H54 (cell line): ENCODE measurements at places on chromosomes 6 and 20.

DNA sequence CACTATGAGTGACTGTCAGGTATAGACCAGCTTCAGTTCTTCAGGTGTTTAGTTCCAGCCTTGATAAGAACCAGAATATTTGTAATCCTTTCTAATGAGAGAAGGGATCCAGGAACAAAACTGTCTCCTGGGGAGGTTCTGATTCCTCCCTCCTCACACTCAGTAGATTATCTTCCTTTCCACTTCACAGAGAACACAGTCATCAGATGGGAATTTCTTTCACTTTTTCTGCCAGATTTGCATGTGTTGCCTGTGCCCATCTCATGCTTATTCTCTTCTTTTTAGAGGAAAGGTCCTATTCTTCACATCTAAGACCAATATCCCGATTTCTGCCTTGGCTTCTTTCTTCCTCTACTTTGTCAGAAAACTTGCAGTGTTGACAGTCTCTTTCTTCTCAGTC is 50.8 kb downstream of the CD109 start:
- no peak for DNase-seq

GRCh38 chr20:46308258-46309157 is at the start of gene CDH22:
Gene CDH22, minus strand, starts transcription at chr20:46308498. Its CDS starts 57,204 bp downstream, at chr20:46251294.
- no peak for DNase-seq

- DNase-seq: no peak
These were observed 63.6 kb upstream of the SNRPB2 start for GRCh38 chr20:16666272-16666671.

DNA sequence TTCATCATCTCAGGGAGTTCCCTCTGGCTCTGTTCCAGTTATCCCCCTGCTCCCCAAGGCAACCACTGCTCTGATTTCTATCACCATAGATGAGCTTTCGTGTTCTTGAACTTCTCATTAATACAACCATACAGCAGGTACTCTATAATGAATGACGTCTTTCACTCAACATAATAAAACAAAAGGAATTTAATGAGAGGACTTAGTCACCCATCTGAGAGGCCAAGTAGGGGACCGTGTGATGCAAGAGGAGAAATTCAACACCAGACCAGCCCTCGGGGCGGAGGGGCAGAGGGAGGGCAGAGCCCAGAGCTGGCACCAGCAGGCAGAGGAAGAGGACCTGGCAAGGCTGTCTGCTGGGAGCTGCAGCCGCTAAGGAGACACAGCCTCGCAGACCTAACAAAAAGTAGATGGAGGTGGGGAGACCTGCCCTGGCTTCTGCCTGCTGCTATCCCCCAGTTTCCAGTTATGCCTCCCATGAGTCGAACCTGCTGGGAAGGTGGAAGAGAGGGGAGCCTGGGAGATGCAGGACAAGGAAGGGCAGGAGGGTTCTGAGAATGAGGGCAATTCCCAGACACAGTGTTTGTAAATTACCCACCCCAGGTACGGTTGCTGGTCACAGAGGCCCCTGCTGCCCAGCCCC is 13.8 kb downstream of the CCN5 start:
- DNase-seq: peak; percentile 92

DNA sequence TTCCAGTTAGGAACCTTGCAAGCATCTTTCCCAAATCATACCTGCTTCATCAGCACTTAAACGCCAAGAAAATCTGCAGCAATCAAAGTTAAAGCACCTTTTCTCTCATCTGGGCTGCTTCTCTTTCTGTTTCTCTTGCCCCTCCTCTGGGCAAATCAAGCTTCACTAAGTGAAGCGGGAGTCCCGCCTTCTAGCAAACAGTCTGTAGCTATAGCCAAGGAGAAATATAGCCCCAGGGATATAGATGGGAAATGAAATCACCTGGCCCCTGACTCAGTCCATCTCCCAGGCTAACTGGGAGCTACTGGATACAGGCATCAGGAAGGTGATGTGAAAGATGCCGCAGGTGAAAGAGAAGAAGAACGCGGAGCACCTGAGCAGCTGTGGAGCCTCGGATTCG is 481.9 kb downstream of the C6orf118 start:
- no peak for DNase-seq

DNA sequence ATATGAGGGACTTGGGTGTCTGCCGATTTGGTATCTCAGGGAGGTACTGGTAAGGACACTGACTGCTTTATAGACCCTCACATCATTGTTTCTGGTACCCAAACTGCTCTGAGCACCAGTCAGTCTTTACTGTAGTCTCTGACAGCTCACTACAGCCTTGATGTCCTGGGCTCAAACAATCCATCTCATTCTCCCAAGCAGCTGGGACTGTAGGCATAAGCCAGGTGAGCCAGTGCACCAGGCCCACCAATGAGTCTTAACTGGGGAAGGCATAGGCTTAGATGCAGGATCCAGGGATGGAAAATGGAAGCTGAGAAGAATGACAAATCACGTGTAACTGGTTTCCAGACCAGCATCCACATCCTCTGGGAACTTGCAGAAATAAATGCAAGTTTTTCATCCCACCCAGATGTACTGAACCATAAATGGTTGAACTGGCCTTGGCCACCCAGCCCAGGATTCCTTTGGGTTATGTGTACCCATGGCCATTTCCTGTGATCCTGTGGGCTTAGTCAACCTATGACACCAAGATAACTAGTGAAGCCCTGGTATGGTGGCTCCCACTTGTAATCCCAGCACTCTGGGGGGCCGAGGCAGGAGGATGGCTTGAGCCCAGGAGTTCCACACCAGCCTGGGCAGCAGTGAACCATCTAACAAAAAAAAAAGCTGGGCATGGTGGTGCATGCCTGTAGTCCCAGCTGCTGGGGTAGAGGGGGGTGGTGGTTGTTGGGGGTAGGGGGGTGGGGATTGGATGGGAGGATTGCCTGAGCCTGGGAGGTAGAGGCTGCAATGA is 5.8 kb downstream of the TUBB start:
- no peak for DNase-seq

DNA sequence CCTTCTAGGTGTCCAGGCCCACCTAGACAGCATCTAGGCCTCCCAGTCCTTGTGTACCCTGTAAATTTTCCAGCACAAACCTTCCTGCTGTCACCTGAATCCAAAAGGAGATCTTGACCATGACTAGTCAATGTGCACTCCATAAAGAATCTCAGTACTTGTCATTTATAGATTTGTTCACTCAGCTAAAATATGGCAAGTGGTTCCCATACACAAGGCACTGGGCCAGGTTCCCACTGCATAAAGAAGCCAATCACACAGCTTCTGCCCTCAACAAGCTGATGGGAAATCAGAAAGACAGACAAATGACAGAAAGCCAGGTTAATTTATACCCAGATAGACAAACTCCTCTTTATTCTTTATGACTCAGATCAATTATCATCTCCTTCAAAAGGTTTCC is 526.8 kb downstream of the CD83 start:
- no peak for DNase-seq

DNA sequence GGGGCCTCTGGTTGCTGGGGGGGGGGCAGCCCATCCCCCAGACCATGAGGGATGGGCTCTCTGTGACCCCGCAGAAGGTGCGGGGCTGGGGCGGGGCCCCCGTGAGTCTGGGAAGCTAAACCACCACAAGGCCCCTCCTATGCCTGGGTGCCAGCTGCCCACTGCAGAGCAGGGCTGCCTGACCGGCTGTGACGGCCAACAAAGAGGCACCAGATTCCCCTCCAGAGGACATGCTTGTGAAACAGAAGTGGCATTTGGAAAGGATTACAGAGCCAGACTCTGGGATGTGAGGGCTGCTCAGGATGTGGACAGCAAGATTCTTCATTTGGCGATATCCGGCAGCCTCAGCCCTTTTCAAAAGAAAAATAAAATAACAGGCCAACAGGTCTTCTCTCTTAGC is 16.5 kb upstream of the NTSR1 start:
- DNase-seq: no peak

DNA sequence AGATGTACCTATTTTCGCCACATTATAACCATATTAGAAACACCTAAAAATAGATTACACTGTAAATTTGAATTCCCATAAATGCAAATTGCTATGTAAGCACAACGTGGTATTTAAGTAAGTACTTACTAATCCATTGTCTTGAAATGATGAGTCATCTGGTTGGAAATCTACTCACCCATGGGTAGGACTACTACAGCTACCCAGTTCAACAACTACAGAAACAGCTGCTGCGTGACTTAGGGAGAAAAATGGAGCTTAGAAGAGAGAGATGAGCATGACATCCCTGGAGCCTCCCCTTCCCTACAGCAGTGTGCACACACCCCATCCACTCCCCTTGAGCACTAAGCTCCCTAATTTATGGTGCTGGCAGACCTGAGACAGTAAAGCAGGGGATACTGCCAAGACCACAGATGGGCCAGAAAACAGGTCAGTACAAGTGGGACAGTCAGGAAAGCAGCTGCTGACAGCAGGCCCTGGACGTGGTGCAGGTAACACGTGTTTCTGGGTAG is 26.9 kb downstream of the RRAGD start:
- no peak for DNase-seq

DNA sequence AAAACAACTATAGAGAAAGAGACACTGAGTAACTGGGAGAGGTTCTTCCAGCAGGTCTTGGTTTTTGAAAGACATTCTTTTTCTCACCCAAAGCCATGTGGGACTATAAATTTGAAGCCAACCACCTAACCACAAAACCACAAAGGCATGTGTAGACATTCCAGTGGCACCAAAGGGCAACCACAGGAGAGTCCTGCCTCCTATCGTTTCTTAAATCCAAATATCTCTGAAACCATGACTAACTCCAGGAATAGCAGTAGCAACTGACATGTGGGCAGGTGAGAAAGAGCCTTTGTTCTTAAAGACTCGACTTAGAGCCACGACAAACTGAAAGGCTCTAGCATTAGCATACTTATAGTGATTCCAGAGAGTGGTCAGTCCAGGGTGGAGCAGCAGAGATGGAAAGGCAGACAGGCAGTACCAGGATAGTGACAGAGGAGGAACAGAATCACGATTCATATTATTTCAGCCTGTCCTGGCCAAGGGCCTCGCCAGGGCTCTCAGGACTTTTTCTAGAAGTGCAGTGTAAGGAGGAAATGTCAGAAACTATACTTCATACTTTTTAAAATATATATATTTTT is 9.4 kb upstream of the COL9A1 start:
- peak; percentile 12 for DNase-seq

DNA sequence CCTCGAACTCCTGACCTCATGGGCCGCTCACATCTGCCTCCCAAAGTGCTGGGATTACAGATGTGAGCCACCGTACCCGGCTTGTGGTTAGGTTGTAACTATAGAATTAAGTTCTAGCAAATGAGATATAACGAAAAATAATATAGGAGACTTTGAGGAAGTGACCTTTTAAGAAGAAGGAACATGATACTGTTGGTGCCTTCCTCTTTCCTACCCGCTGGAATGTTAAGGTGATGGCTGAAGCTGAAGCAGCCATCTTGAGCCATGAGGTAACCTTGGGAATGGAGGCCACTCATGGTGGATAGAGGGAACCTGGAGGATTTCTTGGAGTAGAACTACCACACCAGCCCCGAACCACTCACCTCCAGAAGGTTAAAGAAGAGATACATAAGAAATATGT is 48.1 kb upstream of the MDGA1 start:
- no peak for DNase-seq

DNA sequence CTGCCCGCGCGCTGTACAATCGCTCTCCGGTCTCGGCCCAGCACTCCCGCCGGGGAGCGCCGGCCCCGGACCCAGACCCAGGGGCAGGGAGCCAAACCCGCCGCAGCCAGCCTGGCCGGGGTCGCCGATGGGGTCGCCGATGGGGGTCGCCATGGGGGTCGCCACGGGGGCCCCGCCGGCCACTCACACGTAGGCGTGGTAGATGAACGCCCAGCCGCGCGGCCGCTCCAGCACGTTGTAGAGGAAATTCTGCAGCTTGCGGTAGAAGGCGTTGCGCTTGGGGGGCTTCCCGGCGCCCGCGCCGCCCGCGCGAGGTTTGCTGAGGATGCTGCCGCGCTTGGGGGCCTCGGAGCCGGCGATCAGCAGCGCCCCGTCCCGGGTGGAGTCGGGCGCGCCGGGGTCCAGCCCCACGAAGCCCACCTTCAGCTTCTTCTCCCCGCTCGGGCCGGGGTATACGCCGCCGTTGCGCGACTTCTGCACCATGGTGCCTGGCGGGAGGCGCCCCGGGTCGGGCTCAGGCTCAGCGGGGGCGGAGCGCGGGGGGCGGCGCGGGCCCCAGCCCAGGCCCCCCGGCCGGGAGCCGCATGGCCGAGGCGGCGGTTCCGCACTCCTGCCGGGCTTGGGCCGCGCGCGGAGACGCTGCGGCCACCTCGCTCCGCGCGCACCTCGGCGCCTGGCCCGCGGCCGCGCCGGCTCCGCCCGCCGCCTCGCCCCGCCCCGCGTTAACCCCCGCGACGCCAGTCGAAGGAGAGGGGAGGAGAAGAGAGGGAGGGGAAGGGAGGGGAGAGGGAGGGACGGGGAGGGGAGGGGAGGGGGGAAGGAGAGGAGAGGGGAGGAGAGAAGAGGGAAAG is at the start of gene KCNQ2:
KCNQ2 (minus strand) TSS at position 675 of the 851 bp plus-strand sequence; CDS start at position 483, 192 bp downstream.
- no peak for DNase-seq

DNA sequence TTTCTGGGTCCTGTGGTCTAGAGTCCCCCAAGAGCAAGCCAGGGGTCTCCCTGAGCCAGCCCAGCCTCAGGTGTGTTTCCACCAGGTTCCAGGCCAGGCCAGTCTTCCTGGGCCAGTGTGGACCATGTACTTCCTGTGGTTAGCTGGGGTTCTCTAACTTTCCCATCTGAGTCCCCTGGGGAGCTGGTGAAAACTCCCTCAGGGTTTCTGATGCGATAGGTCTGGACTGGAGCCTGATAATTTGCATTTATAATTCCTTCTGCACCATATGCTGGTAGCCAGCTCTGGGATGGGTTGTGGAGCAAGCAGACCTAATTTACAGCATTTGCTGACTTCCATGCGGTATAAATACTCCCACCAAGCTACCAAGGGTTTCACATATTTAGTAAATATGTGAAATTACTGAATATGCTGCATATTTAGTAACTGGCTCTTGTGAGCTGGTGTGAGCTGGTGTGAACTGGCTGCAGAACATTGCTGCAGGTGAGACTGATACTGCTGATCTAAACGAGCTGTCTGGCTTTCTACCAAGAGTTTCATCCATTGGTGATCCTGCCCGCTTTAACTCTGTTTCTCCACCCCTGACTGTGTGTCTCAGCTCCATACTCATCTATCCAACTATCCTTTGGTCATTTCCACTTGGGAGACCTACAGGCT is 62.6 kb downstream of the RIN2 start:
- no peak for DNase-seq

- DNase-seq: no peak
These were observed 214.0 kb upstream of the EXOC2 start for GRCh38 chr6:906920-907319.

GRCh38 chr20:3218307-3218988 is 9.2 kb downstream of the ITPA start:
- no peak for DNase-seq

GRCh38 chr20:44765701-44766347 is 20.2 kb downstream of the KCNK15 start:
- DNase-seq: no peak

- no peak for DNase-seq
These were observed 49.3 kb upstream of the IER3 start for GRCh38 chr6:30793521-30794194.

GRCh38 chr20:44683263-44684046 is 31.7 kb upstream of the CCN5 start:
- peak; percentile 55 for DNase-seq

- DNase-seq: no peak
These were observed 44.6 kb downstream of the BLTP3A start for GRCh38 chr6:34836451-34836850.

- no peak for DNase-seq
These were observed 631.1 kb downstream of the COL12A1 start for GRCh38 chr6:74574794-74575193.
